ENCODE measurements at places on chromosomes 13 and 19.

DNA sequence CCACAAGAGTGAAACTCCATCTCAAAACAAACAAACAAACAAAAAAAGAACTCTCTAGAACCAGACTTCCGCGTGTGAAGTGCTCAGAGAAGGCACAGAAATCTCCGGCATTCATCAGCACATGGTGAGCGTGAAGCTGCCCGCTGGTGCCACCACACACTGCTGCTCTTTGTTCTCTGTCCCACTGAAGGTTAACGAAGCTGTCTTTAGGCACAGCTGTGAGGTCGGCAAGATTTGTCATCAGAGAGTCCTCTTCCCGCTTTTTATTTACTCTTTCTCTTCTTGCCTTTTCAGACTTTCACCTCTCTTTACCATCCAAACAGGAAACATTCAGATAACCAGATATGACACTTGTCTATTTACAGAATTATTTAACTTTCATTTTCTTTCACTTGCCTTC lies 115.2 kb upstream of the ARGLU1 start:
- no peaks in the 10 kb centered on the region for H3K36me3 ChIP-seq
- no peak for DNase-seq
- no peak overlapping the region for H3K4me3 ChIP-seq
- peaks cover 3% of the 10 kb centered on the region for H3K4me1 ChIP-seq
- H3K27ac ChIP-seq = no peak overlapping the region
- H3K27me3 ChIP-seq = no peaks in the 10 kb centered on the region

DNA sequence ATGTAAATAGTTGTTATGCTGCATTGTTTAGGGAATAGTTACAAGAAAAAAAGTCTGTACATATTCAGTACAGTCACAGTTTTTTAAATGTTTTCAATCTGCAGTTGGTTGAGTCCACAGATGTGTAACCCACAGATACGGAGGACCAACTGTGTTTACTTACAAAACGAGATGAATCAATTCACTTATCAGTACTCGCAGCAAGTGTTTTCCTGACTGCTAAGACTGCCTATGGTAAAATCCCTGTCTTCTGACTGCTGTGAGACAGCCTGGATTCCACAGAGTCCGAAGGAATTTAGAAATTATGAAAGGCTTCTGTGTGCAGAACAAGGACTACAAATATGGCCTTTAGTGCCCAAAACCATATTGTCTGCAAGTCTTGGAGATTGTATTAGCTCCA lies 45.7 kb upstream of the C1QTNF9 start:
- no peaks in the 10 kb centered on the region for H3K36me3 ChIP-seq
- no peak for DNase-seq
- H3K4me3 ChIP-seq = no peak overlapping the region
- no peaks in the 10 kb centered on the region for H3K27me3 ChIP-seq
- H3K4me1 ChIP-seq = peaks cover 42% of the 10 kb centered on the region
- peak overlapping the region; percentile 40 for H3K27ac ChIP-seq

GRCh38 chr19:36488118-36488845 lies 1.1 kb downstream of the ZNF566 start:
- peaks cover 10% of the 10 kb centered on the region for H3K4me1 ChIP-seq
- no peaks in the 10 kb centered on the region for H3K27me3 ChIP-seq
- H3K36me3 ChIP-seq = no peaks in the 10 kb centered on the region
- DNase-seq = no peak
- peak overlapping the region; percentile 97 for H3K27ac ChIP-seq

- H3K4me1 ChIP-seq = peaks cover 9% of the 10 kb centered on the region
- no peaks in the 10 kb centered on the region for H3K27me3 ChIP-seq
- H3K27ac ChIP-seq = no peak overlapping the region
Measured at GRCh38 chr13:51519771-51520216, 64.5 kb upstream of the WDFY2 start.

Data from upper lobe of right lung (tissue), 1 donor.